ENCODE measurements at places on chromosomes 5 and 9. TPM values are rescaled to one million over a fixed set of nuclear protein-coding genes. Genes with fewer than 3 reads are reported as not detected.

DNA sequence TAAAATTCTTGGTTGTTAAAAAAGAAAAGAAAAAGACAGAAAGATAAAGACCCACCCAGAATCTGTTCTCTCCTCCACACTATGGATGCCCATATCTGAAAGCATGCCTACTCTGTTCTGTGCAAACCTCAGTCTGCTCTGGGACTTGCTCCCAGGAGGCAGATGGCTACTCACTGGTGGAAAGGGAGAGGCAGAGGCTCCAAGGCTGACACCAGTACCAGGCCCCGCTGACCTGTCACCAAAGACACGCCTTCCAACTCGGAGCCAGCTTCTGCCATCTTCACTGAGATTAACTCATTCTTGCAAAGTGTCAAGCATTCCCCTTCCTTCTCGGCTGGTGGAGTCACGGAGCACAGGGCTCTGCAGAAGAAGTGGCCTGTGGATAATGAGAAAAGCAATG is 21.6 kb downstream of the SH3TC2 start:
- no peak overlapping the region for H3K27ac ChIP-seq
- H3K27me3 ChIP-seq, result peaks cover 30% of the 10 kb centered on the region
- no peak for DNase-seq
- H3K4me3 ChIP-seq, result no peak overlapping the region
- peaks cover 16% of the 10 kb centered on the region for H3K4me1 ChIP-seq

DNA sequence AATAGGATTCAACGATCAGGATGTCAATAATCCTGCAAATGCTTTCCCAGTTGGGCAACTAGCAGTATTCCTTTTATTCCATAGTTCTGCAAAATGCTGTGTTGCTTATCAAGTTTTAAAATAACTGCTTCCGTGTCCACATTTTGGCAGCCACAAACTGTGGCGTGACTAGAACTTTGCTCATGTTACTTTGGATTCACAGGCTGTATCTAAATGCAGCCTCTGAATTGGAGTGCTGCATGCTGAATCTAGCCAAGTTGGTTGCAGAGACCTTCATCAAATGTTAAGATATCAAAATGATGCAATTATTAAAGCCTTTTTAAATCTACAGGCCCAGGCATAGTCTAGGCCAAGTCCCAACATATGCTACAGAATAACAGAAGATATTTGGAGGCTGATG is 249.2 kb downstream of the NR2F1-AS1 start:
- H3K27ac ChIP-seq, result no peak overlapping the region
- no peaks in the 10 kb centered on the region for H3K4me1 ChIP-seq
- H3K36me3 ChIP-seq, result no peaks in the 10 kb centered on the region
- H3K27me3 ChIP-seq, result no peaks in the 10 kb centered on the region
- DNase-seq, result no peak

DNA sequence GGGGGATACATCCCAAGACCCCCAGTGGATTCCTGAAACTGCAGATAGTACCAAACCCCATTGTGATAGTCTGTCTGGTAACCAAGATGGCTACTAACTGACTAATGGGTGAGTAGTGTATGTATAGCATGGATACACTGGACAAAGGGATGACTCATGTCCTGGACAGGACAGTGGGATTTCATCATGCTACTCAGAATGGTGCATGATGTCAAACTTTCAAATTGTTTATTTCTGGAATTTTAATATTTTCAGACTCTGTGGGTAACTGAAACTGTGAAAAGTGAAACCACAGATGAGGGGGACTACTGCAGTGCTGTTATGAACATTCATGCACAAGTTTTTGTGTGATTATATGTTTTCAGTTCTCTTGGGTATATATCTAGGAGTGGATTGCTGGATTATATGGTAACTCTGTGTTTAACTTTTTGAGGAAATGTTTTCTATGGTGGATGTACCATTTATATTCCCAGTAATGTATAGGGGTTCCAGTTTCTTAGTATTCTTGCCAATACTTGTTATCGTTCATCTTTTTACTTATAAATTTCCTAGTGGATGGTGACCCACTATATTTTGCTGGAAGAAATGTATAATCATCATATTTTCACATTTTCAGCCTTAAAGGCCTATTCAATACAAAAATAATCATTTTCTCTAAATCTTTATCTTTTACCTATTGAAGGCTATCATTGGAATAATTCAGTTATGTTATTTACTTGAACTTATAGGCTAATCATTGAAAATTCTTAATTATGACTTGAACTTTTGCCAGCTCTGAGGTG is 140.9 kb downstream of the NR3C1 start:
- DNase-seq, result no peak
- no peak overlapping the region for H3K27ac ChIP-seq
- H3K36me3 ChIP-seq, result no peaks in the 10 kb centered on the region
- H3K4me3 ChIP-seq, result no peak overlapping the region
- no peaks in the 10 kb centered on the region for H3K27me3 ChIP-seq

DNA sequence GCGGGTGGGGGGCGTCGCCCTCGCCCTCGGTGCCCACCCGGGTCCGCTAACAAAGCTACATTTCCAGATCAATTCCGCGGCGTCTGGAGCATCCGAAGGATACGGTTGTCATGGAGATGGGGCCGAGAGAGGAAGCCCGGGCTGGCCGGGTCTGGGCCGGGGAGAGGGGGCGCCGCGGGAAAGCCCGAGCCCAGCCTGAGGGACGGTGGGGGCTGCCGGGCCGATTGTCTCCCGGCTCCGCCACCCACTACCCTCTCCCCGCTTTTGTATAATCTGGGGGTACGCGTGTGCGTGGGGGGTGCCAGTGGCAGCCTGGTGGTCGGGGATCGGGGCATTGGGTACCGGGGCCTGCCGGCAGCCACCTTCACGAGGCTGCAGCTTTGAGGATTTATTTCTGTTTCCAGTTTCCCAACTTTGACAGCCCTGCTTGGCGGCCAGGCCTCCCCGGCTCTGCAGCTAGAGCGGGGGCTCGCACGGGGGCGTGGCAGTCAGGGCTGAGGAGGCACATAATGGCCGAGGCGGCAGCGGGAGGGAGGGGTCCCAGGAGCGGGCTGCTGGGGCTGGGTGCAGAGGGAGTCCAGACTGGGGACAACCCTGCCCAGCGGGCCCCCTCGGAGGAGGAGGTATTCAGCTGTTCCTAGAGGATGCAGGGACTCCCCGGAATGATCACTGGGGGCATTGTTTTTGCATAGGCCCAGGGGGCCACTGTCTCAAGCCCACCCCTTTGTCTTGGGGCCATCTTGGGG is 626 bp downstream of the PSD2 start:
- H3K4me1 ChIP-seq, result peaks cover 14% of the 10 kb centered on the region
- DNase-seq, result no peak
- H3K27me3 ChIP-seq, result peaks cover 83% of the 10 kb centered on the region
- H3K27ac ChIP-seq, result no peak overlapping the region
- H3K36me3 ChIP-seq, result peaks cover 11% of the 10 kb centered on the region

GRCh38 chr5:7493081-7493480 is 97.1 kb downstream of the ADCY2 start:
- no peak overlapping the region for H3K4me3 ChIP-seq
- no peak for DNase-seq
- no peak overlapping the region for H3K27ac ChIP-seq
- H3K27me3 ChIP-seq, result no peaks in the 10 kb centered on the region
- no peaks in the 10 kb centered on the region for H3K4me1 ChIP-seq

GRCh38 chr9:126862104-126862761 is 1.8 kb downstream of the ZBTB34 start:
- H3K27ac ChIP-seq, result peak overlapping the region; percentile 90
- peaks cover 21% of the 10 kb centered on the region for H3K4me1 ChIP-seq
- peaks cover 4% of the 10 kb centered on the region for H3K36me3 ChIP-seq

GRCh38 chr9:35515766-35516165 is 25.9 kb downstream of the RUSC2 start:
- no peak for DNase-seq
- H3K4me1 ChIP-seq, result no peaks in the 10 kb centered on the region
- no peak overlapping the region for H3K27ac ChIP-seq

DNA sequence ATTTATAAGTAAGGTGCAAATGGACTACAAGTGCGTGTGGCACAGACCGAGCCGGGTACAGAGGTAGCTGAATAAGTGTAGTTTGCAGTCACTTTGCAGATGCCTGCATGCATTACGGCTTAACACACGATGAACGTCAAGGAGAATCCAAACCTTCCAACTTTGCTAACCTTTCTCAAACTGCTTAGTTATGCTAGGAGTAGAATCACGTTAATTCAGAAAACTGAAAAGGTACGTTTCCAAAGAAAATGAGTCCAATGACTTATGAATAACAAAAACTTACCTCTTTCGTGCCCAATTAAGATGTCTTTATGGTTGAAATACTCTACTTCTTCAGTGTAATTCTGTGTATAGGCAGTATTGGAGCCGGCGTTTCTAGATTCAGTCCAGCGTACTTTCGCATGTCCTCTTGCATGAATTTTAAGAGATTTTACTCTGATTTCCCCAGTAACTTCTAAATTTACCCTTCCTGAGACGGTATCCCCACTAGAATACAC is 539 bp downstream of the ARRDC3 start:
- no peaks in the 10 kb centered on the region for H3K27me3 ChIP-seq
- H3K36me3 ChIP-seq, result peaks cover 2% of the 10 kb centered on the region
- peaks cover 21% of the 10 kb centered on the region for H3K4me1 ChIP-seq

The CDH9 gene
- not detected for total RNA-seq

The IL3 gene
- total RNA-seq, result not detected

The TSSK1B gene
- not detected for total RNA-seq
